Hematopoietic multipotent progenitor cell treated with erythropoietin and hydrocortisone succinate and interleukin-3 and kit ligand, for 8 days (in vitro differentiated cells): ENCODE measurements at places on chromosomes 1 and 21.

GRCh38 chr1:26900815-26901511, 696 bp upstream of the GPATCH3 start:
- DNase-seq = no peak

DNA sequence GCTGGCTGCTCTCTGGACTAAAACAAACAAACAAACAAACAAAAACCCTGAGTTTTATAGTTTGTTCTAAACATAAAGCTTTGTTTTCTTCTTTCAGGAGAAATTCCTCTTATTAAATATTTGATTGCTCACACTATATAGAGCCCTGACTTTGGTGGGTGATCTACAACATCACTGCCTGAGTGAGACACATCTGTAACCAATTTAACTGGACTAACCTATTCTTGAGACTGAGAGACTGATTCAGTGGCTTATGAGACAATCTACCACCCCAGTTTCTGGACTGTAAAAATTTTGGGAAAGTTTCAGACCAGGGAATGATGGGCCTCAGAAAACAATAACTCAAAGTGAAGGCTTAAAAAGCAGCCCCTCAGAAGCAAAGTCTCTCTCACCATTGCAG, 537.0 kb downstream of the NEGR1 start:
- no peak for DNase-seq

GRCh38 chr1:41487126-41488039, 2.9 kb upstream of the EDN2 start:
- DNase-seq = peak; percentile 20

DNA sequence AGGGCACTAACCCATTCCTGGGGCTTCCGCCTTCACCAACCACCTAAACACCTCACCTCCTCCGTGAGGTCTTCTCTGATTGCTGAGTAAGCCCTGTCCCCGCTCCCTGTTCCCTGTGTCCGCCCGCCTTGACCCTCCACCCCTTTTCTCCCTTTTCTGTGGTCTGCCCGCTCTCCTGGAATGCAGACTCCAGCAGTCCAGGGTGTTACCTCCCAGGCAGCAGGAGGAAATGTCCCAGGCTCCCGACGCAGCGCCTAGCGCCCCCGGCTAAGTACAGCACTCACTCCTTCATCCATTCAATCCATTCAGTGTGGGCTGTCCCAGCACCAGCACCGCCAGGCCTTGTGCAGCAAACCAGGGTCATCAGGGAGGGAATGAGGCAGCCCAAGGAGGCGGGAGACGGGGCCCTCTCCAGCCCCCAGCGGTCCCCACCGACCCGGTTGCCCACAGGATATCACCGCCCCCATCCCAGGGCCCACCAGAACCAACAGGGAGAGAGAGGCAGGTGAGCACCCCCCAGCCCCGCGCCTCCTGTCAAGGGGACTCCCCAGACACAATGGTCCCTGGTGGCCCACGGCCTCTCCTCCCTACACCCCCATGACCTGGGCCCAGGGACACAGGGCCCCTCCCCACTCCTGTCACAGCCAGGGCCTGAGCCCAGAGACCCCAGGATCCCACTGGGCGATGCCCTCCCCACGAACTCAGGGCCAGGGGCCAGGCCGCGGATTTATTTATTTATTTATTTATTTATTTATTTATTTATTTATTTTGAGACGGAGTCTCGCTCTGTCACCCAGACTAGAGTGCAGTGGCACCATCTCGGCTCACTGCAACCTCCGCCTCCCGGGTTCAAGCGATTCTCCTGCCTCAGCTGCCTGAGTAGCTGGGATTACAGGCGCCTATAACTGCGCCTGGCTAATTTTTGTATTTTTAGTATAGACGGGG, 10.2 kb downstream of the TNFRSF14 start:
- DNase-seq = no peak

DNA sequence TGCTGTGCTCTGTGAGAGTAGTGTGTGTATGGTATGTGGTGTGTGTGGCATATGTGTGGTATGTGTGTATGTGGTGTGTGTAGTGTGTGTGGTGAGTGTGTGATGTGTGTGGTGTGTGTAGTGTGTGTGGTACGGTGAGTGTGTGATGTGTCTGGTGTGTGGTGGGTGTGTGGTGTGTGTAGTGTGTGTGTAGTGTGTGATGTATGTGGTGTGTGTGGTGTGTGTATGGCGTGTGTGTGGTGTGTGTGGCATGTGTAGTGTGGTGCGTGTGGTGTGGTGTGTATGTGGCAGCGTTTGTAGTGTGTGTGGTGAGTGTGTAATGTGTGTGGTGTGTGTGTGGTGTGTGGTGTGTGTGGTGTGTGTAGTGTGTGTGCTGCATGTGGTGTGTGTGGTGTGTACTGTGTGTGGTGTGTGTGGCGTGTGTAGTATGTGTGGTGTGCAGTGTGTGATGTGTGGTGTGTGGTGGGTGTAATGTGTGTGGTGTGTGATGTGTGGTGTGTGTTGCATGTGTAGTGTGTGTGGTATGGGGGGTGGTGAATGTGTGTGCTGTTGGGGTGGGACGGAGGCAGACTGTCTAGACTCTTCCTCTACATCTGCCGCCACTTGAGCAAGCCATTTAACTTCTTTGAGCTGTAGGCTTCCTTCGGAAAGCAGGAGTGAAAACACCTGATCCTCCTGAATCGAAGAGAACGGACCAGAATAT, 33.5 kb downstream of the GPA33 start:
- DNase-seq = no peak

- peak; percentile 72 for DNase-seq
Observed at GRCh38 chr1:151534662-151535278, 5.3 kb upstream of the TUFT1 start.

- DNase-seq = no peak
Observed at GRCh38 chr1:183873642-183874041, 68.7 kb downstream of the RGL1 start.

DNA sequence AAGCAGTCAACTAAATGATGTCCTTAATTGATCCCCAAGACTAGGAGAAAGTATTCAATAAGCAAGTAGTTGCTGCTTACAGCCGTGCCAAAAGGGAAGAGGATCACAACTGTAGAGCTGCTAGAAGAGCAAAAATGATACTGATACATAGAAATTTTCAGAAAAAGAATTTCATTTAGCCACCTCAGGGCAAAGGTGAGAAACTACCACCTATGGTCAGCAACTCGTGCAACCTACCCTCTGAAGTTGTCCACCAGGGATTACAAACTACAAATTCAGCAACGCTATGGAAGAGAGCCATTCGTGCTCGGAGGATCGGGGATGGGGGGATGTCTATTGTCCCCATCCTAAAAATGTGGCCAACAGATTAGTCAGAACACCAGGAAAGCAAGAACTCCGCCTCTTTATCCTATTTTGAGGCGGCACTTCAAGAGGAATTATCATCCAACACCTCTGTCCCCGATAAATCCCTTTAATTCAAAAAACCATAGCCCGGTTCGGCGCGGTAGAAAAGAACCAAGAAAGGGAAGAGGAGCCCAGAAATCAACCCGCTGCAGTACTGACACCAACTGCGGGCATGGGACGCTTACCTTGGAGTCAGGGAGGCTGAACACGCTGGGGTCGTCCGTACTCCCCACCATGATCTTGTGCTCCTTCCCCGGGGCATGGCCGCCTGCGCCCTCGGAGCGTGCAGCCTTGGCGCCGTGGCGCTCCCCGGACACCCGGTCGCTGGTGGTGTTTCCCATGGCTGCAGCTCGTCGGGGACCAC, 687 bp downstream of the PRKAB2 start:
- DNase-seq = peak; percentile 16

DNA sequence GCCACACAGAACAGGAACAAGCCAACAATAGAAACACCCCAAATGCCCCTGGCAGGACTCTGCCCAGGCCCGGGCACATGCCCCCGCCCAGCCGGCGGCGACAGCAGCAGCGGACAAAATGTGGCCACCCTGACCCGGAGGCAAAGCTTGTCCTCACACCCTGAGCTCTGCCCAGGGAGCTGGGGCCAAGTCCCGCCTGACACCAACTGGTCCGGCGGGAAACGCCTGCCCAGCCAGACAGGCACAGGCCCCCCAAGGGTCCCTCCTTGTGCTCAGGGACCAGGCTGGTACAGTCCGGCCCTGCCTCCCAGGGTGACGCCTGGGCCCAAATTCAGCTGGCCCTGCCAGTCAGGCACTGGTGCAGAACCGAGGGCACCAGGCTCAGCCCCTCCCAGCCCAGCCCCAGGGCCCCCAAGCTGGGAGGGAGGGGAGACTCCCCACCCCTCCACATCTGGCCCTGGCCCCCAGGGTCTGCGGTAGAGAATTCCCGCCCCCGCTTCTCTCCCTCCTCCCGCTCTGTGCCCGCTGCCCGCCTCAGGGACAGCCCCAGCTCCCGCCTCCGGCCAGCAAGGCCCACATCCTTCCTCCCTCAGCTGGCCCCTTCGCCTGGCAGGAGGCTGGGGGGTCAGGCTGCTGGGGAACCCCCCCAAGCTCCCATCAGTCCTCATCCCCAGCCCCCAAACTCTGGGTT, 2.0 kb downstream of the AHDC1 start:
- no peak for DNase-seq

GRCh38 chr1:21594935-21595897, 73.9 kb downstream of the RAP1GAP start:
- DNase-seq = peak; percentile 80

DNA sequence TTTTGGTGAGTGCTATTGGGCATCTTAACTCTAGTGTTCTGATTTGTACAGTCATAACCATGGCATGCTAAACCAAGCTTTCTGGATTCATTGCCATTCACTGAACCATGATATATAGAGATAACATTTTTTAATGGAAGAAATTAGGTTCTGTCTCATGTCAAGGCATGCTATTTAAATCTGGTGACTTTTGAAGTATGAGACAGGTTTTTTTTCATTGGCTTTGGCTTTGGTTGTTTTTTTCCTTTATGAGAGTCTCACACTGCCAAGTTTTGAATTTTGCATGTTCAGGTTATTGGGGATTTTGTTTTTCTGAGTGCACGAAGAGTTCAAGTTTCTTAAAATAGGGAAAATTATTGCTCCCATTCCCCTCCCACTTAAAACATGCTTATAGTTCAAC, 141.3 kb upstream of the ADAMTS5 start:
- DNase-seq = no peak

DNA sequence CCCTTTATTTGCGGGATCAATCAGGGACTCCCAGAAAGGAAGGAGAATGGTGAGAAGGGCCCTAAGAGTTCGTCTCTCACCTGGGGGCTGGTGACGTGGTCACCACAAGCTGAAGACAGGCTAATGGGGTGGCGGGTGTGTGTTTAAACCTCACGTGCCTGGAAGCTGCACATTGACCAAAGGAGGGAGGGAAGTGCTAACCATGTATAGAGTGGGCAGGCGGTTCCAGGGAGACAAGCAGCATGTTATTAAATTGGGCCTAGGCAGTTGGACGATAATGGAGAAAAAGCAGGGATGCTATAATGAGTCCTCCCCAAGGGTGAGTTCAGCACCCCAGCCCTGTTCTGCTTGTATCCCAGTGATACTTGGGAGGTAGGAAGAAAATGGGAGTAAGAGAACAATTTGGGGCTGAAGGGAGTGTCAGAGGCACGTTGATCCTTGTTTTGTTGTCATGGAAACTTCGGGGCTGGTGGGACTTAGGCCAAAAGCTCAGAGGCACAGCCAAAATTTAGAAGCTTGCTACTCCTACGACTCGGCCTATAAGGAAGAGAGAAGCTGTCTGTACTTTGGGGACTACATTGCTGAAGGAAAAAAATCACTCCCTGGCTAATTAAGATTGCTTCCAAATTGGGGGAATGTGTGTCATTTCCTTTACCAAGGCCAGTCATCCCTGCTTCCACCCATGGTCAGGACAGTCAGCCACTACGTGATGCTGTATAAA, 33.2 kb upstream of the EPHA8 start:
- DNase-seq = no peak

DNA sequence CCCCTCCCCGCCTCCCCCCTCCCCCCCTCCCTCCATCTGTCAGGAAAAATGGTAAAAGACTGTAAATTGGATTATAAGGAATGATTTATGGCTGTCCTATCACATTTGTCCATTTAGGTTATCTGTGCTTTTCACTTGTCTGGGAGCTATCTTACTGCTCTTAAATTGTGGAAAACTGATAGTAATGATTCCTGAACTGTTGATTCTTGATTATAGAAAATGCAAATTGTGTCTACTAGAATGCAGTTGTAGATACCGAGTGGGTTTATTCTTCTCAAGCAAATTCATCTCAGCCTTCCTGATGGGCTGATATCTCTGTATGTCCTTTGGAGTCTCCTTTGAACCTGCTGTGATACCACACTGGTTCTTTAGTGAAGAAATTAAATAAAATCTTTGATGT, 12.3 kb downstream of the RYR2 start:
- DNase-seq = no peak

DNA sequence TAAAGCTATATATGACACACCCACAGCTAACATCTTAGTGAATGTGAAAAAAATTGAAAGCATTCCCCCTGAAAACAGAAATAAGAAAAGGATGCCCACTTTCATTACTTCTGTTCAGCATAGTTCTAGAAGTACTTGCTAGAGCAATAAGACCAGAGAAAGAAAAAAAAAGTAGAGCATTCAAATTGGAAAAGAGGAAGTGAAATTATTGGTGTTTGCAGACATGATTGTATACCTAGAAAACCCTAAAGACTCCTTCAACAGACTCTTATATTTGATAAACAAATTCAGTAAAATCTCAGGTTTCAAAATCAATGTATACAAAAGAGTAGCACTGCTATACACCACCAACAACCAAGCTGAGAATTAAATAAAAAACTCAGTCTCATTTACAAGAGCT, 1461.0 kb downstream of the AMY1C start:
- no peak for DNase-seq

GRCh38 chr1:54869173-54869851, 17.7 kb downstream of the DHCR24 start:
- DNase-seq = no peak

DNA sequence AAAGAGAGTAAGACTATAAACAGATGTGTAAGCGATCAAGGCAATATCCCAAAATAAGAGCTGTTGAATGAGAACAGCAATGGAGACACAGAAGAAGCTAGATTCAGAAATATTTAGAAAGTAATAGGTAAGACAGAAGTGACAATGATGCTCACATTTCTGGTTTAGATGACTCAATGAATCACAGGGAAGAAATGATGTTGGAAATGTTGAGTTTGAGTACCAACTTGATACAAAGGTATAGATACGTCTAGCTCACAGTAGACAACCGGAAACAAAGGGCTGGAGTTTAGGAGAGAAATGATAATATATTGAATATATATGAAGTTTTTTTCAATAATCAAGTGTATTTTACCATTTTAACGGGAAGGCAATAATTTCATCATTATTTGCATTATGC, 6.5 kb downstream of the GATAD2B start:
- no peak for DNase-seq

DNA sequence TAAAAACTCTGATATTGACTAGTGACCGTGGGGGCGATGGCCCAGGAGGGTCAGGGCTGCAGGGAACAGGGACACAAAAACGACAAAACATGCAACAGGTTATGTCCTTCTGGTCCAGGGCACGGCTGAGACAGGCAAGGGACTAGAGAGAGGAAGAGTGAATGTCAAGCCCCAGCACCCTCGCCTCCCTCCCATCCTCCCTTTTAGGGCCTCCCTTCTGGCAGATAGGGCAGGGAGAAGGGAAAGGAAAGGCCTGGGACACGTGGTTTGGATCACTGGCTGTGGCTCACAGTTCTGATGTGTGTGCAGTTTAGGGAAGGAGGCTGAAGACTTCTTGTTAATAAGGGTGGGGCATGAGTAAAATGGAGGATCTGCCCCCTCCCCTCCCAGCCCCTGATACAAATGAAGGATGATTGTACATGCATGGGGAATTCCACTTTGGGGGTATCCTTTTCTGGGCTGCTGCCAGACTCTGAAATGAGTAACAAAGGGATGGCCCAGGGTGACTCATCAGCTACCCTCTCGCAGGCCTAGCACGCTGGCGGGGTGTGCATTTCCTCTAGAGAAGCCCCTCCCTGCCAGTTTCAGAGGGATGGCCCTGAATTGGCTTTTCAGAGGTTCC, 14.2 kb downstream of the CAPN2 start:
- peak; percentile 81 for DNase-seq

- DNase-seq = no peak
Observed at GRCh38 chr1:26493938-26494337, 21.7 kb downstream of the HMGN2 start.

GRCh38 chr1:230842801-230843200, 25.5 kb downstream of the C1orf198 start:
- DNase-seq = no peak
